ENCODE measurements at places on chromosomes 4 and X. TPM values are rescaled to one million over a fixed set of nuclear protein-coding genes. Genes with fewer than 3 reads are reported as not detected.

The BEND4 gene
- total RNA-seq, result 0.26 TPM

The ATP2B3 gene
- not detected for total RNA-seq

The ARSJ gene
- total RNA-seq, result 0.10 TPM

The PAGE2 gene
- total RNA-seq, result not detected

The CXCL10 gene
- total RNA-seq, result 0.41 TPM

The GRK4 gene
- total RNA-seq, result 1.3 TPM

The BEX2 gene
- 16.0 TPM for total RNA-seq

All from activated naive CD4-positive, alpha-beta T cell treated with anti-CD3 and anti-CD28 coated beads for 36 hours (primary cell).